ENCODE measurements at places on chromosomes 3 and 15. TPM values are rescaled to one million over a fixed set of nuclear protein-coding genes. Genes with fewer than 3 reads are reported as not detected.

- DNase-seq = no peak
Observed at GRCh38 chr3:128902426-128902825, 23.0 kb downstream of the ACAD9 start.

DNA sequence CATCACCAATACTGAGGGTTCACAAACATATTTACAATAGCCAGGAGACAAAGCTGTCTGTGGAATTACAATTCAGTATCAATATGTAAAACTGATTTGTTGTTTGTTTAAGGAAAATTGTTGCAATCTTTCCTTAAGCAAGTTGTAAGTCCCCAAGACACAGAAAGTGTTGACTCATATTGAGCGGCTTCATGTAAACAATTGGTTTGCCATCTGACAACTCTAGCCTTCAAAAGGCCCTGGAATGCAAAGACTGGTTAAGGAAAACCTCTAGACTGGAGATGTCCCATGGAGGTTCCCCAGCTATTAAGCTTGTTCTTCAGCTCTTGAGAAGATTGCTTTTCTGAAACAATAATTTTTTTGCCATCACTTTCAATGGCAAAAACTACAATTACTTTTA, 283.7 kb upstream of the PROK2 start:
- DNase-seq = peak; percentile 40

DNA sequence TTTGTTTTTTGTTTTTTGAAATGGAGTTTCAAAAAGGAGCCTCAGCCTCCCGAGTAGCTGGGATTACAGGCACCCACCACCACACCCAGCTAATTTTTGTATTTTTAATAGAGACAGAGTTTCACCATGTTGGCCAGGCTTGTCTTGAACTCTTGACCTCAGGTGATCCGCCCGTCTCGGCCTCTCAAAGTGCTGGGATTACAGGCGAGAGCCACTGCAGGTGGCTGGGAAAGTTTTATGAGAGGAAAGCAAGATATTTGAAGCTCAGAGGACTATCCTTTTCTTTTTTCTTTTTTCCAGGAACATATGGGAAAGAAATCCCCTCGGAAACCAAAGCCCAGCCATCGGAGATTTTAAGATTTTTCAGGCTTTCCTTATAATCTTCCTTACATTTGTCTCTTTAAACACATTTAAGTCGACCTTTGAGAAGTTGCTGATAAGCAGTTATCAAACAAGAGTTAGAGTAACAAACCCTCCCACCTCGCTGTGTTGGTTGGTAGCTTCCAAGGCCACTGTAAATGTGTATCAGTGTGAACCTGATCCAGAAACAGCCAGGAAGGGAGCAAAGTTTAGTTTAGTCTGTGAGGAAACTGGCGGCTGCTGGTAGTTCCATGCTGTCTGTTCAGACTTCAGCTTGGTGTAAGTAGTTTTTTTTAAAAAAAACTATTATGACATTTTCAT, 34.5 kb upstream of the MAP3K13 start:
- no peak for DNase-seq

DNA sequence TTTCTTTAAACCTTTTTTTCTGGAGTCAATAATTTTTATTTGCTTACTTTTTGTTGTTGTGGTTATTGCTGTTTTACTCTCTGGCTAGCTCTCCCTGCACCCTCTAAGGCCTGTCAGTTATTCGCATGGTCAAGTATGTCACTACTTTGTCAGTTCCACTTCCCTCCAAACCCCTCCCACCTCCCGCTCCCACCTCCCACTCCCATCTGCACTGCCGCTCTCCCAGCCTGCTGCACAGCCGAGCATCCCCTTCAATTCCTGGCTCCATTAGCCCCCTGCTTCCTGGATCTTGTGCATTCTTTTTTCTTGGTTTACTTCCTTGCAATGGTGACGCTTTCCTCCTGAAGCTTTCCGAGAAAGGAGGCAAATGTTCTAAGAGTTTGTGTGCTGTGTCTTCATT, 218.0 kb downstream of the XXYLT1 start:
- no peak for DNase-seq

DNA sequence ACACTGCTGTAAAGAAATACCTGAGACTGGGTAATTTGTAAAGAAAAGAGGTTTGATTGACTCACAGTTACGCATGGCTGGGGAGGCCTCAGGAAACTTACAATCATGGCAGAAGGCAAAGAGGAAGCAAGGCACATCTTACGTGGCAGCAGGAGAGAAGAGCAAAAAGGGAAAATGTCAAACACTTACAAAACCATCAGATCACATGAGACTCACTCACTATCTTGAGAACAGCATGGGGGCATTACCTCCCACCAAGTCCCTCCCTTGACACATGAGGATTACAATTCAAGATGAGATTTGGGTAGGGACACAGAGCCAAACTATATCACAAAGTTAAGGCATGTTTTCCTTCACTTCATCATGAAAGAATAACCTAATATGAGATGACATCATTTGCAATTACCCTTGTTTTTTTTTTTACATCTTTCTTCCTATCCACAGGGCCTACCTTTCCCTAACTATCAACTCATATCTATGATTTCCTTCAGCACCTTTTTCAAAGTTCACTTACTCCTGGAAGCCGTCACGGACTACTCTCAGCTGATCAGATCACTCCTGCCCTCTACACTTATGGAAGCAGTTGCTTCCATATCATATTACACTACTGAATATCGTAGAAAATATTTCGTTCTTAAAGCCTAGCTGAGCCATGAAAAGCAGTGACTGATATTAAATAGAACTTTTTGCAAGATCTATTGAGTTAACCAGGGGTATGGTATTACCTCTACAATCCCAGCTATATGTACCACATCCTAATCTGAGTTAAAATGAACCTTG, 25.5 kb upstream of the ATP8B4 start:
- no peak for DNase-seq

GRCh38 chr3:67461667-67462142, 192.7 kb downstream of the SUCLG2 start:
- DNase-seq = peak; percentile 56

GRCh38 chr3:69770219-69770618, 31.0 kb downstream of the MITF start:
- DNase-seq = no peak

GRCh38 chr15:52427804-52428203, 100.9 kb downstream of the MYO5A start:
- peak; percentile 93 for DNase-seq

GRCh38 chr3:179322286-179323196, at the start of gene ZNF639:
ZNF639 (plus strand) TSS chr3:179323031; CDS start chr3:179328294, 5,263 bp downstream.
- peak; percentile 91 for DNase-seq

- DNase-seq = peak; percentile 17
Observed at GRCh38 chr3:95197661-95198060, 1134.8 kb downstream of the NSUN3 start.

DNA sequence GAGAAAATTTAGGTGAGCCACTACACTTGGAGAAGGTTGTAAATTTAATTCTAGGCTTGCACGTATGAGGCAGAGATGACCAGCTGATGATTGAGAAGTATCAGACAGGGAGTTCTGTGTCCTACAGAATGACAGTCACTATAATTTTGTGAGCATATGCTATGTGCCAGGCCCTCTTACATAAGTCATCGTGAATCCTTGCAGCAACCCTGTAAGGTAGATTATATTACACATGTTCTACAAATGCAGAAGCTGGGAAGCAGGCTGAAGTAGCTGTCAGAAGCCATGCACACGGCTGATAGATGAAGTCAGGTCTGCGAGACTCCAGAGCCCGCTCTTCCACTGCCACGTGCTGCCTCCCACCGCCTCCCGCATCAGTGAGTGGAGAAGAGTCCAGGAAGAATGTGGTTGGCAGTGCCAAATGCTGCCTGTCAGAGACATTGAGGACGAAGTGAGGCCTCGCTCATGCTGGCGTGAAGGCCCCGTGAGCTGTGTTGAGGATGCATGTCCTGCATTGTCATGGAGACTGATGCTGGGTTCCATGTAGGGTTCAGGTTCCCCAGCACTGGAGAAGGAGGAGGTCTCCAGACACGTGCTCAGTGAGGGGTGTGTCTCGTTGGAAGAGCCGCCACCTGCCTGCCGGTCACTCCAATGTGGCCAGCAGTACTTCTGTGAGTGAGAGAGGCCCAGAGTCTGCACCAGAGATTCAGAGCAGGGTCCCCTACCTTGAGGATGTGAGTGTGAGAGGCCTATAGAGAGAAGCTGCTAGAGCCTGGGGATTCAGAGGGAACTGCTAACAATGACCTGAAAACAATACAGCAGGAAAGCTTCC, 123.3 kb upstream of the PLXNA1 start:
- DNase-seq = no peak

The SHISA5 gene
- total RNA-seq = 121 TPM

The CPNE9 gene
- not detected for total RNA-seq

The KIAA1143 gene
- 20.7 TPM for total RNA-seq

The CACNA2D3 gene
- total RNA-seq = 4.3 TPM

The KIF9 gene
- total RNA-seq = 1.6 TPM

The GOLGA8G gene
- not detected for total RNA-seq

The SLCO2A1 gene
- 0.43 TPM for total RNA-seq

The TRMT10C gene
- 38.4 TPM for total RNA-seq

All from fibroblast of villous mesenchyme (primary cell).